Ammon's horn (tissue), 1 donor: ENCODE measurements at places on chromosomes 4 and X.

DNA sequence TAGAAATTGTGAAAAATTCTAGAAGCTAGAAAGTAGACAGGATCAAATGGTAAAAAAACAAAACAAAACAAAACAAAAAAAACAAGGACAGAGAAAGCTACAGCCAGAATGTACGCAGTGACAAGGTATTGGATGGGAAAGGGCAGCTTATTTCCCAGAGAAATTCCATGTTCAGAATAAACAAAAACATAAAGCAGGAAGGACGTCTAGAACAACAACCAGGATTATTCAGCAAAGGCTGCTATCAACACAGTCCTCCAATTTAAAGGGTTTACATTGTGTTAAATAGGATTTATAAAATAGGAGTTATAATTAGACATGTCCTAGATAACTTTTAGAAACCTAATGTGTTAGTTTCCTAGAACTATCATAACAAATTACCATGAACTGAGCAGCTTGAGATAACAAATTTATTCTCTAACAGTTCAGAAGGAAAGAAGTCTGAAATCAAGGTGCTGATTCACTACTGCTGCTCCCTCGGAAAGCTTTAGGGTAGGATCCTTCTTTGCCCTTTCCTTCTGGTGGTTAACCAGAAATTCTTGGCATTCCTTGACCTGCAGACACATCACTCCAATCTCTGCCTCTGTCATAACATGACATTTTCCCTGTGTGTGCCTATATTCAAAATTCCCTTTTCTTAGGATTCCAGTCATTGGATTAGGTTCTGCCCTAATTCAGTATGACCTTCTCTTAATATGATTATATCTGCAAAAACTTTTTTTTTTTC, 175.6 kb downstream of the SNCA start:
- DNase-seq, result no peak

DNA sequence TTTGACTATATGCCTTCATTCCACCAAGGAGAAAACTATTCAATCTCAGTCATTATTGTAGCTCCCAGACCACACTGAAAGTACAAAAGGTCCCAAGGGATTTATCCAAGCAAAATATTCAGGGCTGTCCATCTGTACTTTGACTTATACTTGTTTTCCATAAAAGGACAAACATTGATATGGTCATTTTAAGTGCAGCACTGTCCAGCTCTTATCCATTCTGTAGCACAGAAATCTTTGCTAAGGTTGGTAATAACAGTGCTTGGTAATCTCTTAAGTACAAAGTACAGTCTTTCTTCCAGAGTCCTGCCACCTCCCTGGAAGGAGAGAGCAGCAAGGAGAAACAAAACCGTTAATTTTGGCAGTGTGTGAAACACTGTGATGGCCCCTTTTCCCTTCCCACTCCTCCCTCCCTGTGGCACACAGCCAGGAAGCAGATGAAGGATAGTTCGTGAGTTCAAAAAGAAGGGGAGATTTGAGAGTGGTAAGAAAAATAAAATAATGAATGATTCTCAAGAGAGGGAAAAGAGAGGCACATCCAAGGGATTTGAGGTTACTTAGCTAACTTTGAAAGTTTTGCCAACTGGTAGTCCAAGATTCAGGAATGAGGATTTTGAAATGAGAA, 6.8 kb upstream of the CXCL2 start:
- DNase-seq, result no peak

DNA sequence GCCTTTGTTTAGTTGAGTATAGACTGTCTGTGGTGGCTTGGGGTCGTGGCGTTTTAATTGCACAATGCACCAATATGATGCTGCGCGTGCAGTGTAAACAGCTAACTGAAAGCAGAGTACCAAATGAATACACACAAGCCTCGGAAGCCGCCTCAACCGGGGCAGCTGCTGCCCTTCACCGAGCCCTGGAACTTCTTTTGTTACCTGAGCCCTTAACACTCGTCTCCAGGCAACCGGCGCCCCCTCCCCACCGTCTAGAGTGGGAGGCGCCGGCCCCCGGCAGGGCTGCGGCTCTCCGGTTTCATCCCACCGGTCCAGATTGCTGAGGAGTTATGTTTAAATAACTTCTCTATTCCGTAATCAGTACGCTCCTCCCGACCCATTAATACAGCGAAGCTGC, 173.2 kb upstream of the TBL1X start:
- no peak for DNase-seq

GRCh38 chr4:76950052-76950955, 752 bp downstream of the SEPTIN11 start:
- DNase-seq, result peak; percentile 39

- no peak for DNase-seq
These were observed 7.4 kb downstream of the ACOX3 start for GRCh38 chr4:8433136-8433535.

- DNase-seq, result no peak
These were observed 32.9 kb downstream of the CPEB2 start for GRCh38 chr4:15035159-15035558.

DNA sequence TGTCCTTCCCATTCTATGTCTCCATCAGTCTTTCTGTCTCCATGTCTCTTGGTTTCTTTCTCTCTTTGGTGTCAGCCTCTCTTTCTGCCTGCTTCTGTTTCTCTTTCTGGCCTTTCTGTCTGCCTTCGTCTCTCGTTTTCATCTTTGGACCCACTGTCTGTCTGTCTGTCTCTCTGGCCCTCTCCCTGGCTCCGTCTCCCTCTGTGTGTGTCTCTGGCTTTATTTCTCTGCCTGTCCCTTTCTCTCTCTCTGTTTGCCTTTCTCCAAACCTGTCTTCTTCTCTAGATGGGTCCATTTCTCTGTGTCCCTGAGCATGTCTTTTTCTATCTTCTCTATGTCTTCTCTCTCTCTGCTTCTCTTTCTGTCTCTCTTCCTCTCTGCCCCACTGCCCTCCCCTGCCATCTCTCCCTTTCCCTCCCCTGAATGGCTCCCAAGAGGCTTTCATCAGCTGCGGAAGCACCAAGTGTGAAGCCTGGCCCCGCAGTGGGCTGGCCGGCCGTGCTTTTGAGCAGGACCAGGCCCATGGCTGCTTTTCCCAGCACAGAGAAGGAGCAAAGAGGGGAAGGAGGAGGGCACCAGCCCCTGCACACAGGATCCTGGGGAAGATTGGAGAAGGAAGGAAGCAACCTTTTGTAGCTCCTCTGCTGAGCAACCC, 57.4 kb downstream of the PJA1 start:
- DNase-seq, result no peak

DNA sequence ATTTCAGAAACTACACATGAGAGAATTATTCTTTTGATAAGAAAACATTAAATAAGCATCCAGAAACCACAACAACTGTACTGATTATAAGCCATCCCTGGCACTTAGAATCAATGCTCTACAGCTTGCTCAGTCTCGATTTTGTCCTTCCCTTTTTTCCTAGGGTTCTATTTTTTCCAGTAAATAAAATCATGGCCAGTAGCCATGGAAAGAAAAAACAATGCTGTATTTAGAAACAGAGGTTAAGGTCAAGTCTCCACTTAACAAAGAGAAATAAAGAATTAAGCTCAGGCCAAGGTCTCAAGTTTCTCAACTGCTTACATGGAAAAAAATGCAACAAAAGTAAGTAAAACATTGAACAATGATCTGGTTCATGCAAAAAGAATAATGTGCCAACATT, 38.7 kb upstream of the GRID2 start:
- DNase-seq, result no peak

GRCh38 chrX:31590581-31591114, 518.8 kb upstream of the FTHL17 start:
- no peak for DNase-seq

- DNase-seq, result peak; percentile 10
These were observed 87.5 kb upstream of the ZFP42 start for GRCh38 chr4:187908079-187908561.

GRCh38 chrX:139738581-139738980, 30.6 kb upstream of the MCF2 start:
- DNase-seq, result no peak

GRCh38 chrX:28586981-28587551, at the start of gene IL1RAPL1:
Gene IL1RAPL1, plus strand, starts transcription at chrX:28587446.
- peak; percentile 80 for DNase-seq

DNA sequence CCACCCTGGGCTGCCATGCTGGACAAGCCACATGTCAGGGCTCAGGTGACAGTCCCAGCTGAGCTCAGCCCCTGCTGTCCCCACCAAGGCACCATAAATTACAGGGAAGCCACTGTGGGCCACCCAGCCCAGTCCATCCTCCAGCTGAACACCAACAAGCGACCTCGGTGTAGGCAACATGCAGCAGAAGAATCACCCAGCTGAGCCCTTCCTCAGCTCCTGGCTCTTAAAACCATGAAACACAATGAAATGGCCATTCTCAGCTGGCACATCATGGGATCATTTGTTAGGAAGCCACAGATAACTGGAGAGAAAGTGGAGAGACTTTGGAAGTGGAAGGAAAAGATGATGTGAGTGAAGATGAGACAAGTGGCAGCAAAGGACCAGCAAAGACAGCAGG, 23.3 kb upstream of the MAN2B2 start:
- no peak for DNase-seq

DNA sequence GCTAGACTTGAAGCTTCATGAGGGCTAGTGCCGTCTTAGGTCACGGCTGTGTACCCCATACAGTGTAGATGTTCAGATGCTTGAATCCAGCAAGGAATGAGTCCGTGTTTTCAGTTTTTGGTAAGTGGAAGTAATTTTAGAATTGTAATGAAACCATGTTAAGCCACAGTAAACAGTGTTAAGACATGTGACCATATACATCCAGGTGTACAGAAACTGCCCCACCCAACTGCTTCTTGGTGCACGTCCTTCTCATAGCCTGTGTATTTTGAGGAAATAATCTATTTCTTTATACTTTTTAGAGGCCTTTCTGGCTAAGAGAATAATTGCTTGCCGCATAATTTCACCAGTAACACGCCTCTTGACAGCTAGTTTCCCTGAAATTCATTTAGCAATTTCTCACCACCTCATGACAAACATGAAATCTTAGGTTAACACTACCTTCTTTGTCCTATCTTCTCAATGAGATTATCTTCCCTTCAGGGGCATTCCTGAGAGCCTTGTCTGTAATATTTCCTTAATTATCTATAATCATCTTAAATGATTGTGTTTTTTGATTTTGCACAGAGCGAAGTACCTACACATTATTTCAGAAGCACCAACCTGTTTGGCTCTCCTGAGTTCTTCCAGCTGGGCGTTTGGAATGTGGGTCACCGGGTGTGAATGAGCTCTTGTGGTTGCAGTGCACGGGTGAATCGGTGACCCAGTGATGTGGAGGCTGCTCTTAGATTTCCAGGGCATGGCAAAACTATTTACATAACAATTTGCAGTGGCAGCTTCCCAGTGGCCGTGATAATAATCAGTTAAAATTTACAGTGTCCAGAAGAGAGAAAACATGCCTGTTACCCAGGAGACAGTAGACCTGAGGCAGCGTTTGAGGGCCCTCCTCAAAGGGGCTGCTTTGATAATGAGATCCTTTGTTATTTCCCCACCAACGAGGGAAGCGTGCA, 50.2 kb upstream of the TADA2B start:
- no peak for DNase-seq

DNA sequence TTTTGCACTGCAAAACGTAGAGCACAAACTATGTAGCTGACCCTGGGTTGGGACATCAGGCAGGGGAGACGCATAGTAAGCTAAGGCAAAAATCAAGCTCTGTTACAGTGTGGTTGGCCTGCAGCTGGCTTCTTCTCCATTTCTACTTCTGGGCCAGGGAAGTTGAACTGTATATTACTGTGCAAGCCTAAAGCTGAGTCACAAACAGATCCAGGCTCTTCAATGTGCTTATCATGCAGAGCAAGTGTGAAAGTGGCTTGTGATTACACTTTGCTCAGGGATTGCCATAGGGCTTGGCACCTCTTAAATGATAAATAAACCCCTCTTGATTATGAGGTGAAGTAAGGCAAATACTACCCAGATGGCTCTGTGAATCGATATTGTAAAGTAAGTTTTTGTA, 40.5 kb downstream of the CLDN34 start:
- DNase-seq, result no peak

DNA sequence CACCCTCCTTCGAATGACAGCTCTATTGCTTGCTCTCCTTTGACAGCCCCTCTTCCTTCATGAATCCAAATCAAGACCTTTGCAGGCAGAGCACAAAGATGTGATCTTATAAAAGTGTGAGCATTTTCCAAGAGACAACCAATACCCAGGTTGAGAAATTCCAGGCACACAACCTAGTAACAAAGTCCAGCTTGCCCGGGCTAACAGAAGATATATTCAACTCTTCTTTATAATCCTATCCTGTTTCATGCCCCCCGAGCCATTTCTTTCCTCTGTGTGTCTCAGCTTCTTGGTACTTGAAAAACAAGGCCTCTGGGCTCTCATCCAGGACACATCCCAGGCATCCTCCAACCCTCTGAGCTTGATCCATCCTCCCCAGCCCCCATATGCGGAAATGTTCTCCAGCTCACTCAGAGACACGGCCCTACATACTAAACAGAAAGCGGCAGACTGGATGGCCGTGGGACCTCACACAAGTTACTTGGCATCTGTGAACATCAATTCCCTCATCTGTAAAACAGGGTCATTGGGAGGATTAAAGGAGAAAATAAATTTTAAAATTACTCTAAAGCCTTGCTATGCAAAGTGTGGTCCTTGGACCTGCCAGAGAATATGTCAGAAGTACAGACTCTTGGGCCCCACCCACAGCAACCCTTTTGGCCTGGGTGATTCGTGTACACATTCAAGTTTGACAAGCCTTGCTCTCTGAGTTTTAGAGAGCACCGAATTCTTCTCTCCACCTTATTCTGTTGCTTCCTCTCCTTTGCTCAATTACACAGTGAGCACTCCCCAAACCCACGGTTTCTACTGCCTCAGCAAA, 627.0 kb downstream of the BCOR start:
- peak; percentile 61 for DNase-seq

DNA sequence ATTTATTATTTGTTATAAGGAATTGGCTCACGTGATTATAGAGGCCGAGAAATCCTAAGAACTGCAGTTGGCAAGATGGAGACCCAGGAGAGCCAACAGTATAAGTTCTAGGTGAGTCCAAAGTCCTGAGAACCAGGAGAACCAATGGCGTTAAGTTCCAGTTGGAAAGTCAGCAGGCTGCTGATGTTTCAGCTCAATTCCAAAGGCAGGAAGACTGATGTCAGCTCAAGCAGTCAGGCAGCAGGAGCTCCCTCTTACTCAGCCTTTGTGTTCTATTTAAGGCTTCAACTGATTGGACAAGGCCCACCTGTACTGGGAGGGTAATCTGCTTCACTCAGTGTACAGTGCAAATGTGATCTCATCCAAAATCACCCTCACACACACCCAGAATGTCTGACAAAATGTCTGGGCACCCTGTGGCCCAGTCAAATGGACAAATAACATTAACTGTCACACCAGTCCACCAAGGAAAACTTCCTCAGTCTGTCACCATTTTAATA, 30.8 kb upstream of the TBL1X start:
- no peak for DNase-seq

DNA sequence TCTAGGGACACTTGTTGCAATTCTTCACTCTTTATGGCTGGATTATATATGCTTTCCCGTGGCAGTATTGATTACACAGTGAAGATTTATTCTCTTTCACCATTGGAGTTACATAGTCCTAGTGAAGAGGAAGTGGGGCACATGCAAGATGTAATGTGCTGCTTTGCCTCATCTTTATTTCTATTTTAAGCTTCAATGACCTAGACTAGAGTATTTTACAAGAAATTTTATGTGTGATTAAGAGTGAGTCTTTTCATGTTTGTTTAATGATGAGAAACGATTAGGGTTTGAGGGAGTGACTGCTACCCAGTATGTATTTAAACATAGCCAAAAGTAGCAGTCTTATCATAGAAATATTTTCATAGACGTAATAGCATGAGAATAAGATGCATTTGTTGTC, 30.8 kb downstream of the DIAPH2 start:
- DNase-seq, result no peak

- no peak for DNase-seq
These were observed 32.0 kb upstream of the STS start for GRCh38 chrX:7115557-7115956.
